NCI-H446 (cell line): ENCODE measurements at places on chromosomes 2 and 18.

DNA sequence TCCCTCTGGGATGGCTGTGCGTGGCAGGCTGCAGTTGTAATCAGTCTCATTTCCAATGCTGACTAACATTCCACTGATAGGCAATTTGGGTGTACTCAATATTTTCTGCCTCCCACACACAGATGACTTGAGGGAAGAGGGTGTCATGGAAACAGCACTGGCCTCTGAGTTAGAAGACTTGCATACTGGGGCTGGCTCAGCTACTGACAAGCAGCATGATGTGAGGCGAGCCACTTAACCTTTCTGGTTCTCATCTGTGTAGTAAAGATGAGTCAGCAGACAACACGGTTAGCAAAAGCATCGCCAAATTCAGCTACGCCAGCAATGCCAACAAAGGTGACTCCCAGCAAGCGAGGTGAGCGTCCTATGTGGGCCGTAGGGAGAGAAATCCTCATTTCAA lies 73.5 kb downstream of the COLEC12 start:
- no peak for DNase-seq

DNA sequence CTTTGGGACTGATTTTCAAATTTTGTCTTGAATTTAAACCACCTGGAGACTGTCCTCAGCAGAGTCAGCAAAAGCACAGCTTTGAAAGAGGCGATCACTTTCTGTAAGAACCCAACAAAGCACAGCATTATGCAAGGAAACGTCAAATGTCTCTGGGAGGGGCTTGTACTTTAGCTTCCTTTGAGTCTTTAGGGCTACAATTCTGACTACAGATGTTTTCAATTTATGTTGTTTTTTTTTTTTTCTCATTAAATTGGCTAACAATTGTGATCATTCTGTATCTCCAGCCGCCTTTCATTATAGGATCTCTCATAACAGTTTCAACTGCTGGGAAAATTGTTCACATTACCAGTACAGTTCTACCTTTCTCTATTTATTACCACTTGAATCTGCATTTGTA lies 48.3 kb downstream of the COL3A1 start:
- DNase-seq: no peak

DNA sequence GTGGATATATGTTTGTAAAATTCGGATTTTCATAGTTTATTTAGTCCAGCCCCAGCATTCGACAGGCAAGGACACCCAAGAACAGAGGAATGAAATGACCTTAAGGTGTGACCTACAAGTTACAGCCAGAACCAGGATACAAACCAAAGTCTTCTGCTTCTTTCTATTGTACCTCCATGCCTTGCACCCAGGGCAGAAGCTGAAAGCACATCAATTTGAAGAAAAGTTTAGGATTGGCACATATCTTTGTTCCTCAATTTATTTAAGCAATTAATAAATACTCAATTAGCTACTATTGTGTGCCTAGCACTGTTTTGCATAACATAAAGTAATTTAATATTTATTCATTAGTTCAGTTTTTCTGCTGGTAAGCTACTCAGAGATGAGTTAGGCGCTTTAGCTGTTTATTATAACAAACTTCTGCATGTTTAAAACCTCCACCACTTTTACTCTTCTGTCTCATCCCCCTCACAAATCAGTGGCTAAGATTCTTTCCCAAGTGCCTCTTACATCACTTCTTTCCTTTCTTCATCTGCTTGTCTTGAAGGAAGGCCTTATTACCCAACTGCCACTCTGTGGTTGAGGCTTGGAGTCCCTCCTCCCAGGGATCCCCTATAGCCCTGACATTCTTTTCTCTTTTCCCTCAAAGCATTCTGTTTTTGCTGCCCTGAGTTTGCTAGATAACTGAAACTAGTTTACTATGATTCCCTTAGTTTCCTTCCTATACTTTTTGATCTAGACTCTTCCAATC lies 37.1 kb upstream of the DARS1 start:
- DNase-seq: no peak

DNA sequence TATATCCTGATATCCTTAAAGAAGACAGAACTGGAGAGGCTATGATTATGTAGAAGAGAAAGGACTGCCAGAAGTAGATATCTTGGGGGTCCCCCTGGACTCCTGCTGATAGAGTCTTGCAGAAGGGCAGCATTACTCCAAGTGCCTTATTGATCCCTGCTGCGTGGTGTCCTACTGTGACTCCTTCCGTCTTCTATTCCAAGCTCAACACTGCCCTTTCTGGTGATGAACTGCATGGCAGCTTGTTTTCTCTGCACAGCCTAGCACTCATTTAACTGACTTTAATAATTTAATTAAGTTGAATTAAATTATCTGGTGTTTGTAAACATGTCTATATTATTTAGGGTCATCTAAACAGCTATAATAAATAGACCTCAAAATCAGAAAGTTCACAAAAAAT lies 194.1 kb upstream of the DSEL start:
- DNase-seq: no peak

GRCh38 chr2:44367591-44367990 lies 5.8 kb downstream of the CAMKMT start:
- DNase-seq: no peak
